ENCODE measurements at places on chromosomes 7 and 10. TPM values are rescaled to one million over a fixed set of nuclear protein-coding genes. Genes with fewer than 3 reads are reported as not detected.

ADAM8 gene
- 69.9 TPM for total RNA-seq

RNF32 gene
- total RNA-seq: 1.4 TPM

SPDYE2 gene
- not detected for total RNA-seq

FBXL13 gene
- total RNA-seq: 0.13 TPM

ETV1 gene
- total RNA-seq: not detected

PTF1A gene
- total RNA-seq: not detected

CUEDC2 gene
- total RNA-seq: 77.6 TPM

HOXA6 gene
- not detected for total RNA-seq

NEUROD6 gene
- total RNA-seq: not detected

ALOX5 gene
- total RNA-seq: 9.9 TPM

Data from activated CD8-positive, alpha-beta T cell treated with anti-CD3 and anti-CD28 coated beads, Interleukin-2, amount 10 ng/mL, durations not matched to agents 7 days and 5 days (primary cell).